ENCODE measurements at places on chromosomes 11 and 22. TPM values are rescaled to one million over a fixed set of nuclear protein-coding genes. Genes with fewer than 3 reads are reported as not detected.
A peak's percentile ranks its signal among the peaks of the same experiment; 100 is the strongest.

Gene TRIM51
- total RNA-seq = not detected

Gene SH3BP1
- 45.9 TPM for total RNA-seq

Gene CALCA
- total RNA-seq = not detected

Gene PRG3
- total RNA-seq = not detected

DNA sequence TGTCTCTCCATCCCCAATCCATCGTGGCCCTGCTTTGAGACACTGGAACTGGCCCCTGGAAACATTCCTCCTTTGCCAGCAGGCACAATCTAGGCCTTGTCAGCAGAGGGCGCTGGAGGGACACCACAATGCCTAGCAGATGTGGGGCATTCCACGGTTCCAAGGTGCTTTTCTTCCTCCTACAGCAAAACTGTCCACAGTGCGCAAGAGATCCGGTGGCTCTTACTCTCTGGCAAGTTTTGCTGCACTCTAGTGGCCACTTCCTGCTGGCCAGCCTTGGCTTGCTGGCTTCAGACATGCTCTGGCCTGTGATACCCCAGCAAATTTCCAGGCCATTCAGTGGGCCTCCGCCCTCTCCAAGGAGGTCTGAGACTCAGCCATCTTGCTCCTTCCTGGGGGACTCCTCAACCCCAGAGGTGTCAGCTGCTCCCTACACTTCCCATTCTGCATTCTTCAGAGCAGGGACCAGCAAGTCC is 17.1 kb upstream of the RBM4B start:
- H3K36me3 ChIP-seq = no peaks in the 10 kb centered on the region
- DNase-seq = peak; percentile 95
- no peaks in the 10 kb centered on the region for H3K4me1 ChIP-seq
- H3K27me3 ChIP-seq = no peaks in the 10 kb centered on the region

DNA sequence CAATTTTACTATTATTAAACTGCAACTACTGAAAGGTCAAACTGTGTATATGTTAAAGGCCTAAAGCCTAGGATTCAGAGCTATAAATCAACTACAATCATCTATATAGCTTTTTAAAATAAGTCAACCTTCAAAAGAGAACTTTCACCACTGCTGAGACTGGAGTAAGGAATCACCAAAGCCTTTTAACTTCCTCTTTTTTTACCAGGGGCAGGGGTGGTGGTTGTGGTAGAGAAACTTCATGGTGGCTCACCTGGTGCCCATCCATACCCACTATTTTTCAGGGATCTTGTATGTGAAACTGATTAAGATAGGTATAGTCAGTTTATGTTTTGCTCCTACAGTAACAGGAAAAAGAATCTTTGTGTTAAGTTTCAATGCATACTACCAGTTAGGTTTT is 31.5 kb downstream of the TSG101 start:
- peaks cover 24% of the 10 kb centered on the region for H3K36me3 ChIP-seq
- H3K4me1 ChIP-seq = no peaks in the 10 kb centered on the region
- no peaks in the 10 kb centered on the region for H3K27me3 ChIP-seq

Data from activated naive CD4-positive, alpha-beta T cell treated with anti-CD3 and anti-CD28 coated beads for 36 hours (primary cell).